AG04450 (cell line): ENCODE measurements at places on chromosomes 11 and 22. TPM values are rescaled to one million over a fixed set of nuclear protein-coding genes. Genes with fewer than 3 reads are reported as not detected.

GRCh38 chr11:14105446-14105845 is 142.9 kb downstream of the SPON1 start:
- DNase-seq: no peak

GRCh38 chr22:30424534-30425326 is 838 bp upstream of the MTFP1 start:
- DNase-seq: no peak

DNA sequence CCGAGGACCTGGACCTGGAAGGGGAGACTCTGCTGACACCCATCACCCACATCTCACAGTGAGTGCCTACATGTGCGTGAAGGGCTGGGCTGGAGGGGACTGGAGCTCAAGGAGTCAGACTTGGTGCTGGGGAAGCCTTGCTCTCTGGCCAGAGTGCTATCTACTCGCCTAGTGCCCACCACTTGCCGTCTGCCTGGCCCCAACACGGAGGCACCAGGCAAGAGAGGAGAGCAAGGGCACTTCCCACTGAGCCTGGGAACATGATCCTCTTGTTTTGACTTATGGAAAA is 37.8 kb downstream of the KCNQ1OT1 start:
- no peak for DNase-seq

Gene AIFM3
- polyA plus RNA-seq: 0.15 and 0.27 TPM in 2 replicates

Gene RIBC2
- 0.20 and 0.31 TPM in 2 replicates for polyA plus RNA-seq
